ENCODE measurements at places on chromosomes 7 and 10.

DNA sequence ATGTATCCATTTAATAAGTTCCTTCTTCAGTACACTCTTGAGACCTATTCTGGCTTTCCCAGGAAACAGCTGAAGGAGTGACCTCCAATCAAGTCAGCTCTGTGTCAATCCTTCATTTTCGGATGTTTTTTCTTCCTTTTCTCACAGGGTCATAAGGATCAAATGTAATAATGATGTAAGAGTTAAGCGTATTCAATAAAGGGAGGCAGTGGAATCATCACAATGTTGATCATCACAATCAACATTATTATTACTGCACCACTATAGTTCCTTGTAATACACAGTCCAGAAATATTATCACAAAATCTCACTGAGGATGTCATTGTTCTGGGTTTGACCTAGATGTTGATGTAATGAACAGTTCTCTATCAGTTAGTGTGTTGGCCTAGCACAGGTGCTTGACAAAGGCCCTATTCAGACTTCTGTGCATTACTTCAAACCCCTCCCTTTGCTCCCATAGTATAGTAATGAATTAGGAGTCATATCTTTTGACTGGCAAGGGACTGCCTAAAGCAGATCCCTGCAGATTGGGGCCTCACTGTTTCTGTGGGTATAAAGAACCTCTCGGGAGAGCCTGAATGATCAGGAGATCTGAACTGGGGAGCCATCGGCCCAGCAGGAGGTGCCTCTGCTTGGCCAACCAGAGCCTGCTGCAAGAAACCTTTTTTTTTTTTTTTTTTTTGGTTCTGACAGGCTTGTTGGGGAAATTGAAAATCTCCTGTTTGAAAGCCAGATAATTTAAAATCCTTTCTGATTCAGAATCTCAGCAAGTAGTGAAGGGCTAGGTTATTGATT is 100.6 kb downstream of the KAT6B start:
- no peak for DNase-seq

GRCh38 chr7:39693812-39694211 is 70.4 kb downstream of the RALA start:
- DNase-seq: no peak

DNA sequence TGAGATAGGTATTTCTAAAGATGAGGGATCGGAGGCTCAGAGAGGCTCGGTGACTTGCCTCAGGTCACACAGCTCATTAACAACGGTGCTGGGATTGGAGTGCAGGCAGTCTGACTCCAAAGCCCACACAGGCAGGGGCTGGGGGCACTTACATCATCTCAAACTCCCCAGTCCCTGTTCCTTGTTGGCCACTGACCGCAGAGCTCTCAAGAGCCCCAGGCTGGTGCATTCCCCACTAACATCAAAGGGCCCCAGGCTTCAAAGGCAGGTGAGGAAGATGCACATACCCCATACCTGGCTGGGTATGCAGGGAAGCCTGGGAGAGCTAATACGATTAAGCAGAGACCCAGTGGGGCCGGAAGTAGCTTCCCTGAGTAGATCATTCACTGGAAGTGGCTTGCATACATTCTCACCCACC is 13.7 kb upstream of the NODAL start:
- no peak for DNase-seq

DNA sequence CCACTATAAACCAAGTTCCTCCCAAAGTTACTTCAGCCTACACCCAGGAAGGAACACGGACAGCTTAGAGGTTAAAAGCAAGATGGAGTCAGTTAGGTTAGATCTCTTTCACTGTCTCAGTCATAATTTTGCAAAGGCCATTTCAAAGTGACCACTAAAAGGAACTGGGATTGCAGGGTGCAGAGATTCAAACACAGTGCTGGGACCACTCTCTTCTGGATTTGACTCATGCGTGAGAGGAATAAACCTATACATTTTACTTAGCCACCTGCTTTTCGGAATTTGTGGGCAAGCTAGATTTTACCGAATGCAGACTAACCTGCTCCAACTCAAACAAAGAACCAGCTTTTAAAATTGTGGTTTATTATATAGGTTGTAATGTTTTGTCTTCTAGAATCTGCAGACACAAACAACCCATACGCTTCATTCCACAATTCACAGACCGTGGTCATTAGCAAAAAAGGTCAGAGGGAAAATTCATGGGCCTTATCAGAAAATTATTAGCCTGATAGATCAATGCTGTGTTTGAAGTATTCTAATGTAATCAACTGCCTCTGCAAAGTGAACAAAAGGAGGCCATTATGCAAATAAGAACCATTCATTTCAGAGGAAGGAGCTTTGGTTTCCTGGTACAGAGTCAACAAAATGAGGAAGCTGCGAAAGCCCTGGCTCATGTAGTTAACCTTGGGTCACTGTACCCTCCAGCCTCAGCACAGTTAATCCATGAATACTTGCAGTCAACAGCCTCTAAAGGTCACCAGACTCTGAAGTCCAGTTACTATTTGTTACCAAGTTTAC is 342.7 kb upstream of the KLF6 start:
- no peak for DNase-seq

DNA sequence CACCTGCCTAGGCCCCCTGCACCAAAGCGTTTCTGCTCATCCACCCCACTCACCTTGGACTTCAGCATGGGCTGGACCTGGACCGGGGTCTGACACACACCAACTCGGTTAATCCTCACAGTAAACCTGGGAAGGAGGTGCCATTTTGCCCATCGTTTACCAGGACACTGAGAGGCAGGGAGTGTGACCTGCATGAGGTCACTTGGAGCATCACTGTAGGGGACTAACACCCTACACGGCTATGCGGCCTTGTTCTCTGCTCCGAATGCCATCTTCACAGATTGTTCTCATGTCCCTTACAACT is 33.0 kb downstream of the ANKRD16 start:
- DNase-seq: no peak

GRCh38 chr10:119908166-119908565 is 15.6 kb downstream of the SEC23IP start:
- peak; percentile 33 for DNase-seq

Measured in fibroblast of skin of left biceps (primary cell).